ENCODE measurements at places on chromosomes 4 and X.
A peak's percentile ranks its signal among the peaks of the same experiment; 100 is the strongest.

GRCh38 chr4:35982318-35982717 lies 262.0 kb downstream of the ARAP2 start:
- no peak for DNase-seq

- DNase-seq: no peak
Observed at GRCh38 chr4:167232805-167233684, 1.2 kb downstream of the SPOCK3 start.

- DNase-seq: no peak
Observed at GRCh38 chrX:97672138-97672537, 788.4 kb downstream of the RPA4 start.

- DNase-seq: no peak
Observed at GRCh38 chr4:78312989-78313753, 238.4 kb upstream of the ANXA3 start.

GRCh38 chr4:18684932-18685331 lies 663.4 kb upstream of the LCORL start:
- DNase-seq: no peak

- DNase-seq: no peak
Observed at GRCh38 chr4:188408244-188409030, 269.2 kb downstream of the TRIML1 start.

DNA sequence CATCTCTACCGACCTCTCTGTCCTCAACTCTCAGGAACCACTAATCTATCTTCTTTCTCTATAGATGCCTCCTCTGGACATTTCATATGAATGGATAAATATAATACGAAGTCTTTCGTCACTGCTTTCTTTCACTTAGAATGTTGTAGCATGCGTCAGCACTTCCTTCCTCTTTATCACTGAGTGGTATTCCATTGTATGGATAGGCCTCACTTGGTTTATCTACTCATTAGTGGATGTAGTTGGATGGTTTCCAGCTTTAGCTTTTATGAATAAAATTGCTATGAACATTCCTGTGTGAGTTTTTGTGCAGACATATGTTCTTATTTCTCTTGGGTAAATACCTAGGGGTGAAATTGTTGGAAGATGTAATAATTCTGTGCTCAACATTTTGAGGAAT lies 528.2 kb upstream of the FAT1 start:
- no peak for DNase-seq

GRCh38 chr4:143736861-143737260 lies 36.4 kb upstream of the FREM3 start:
- DNase-seq: no peak

DNA sequence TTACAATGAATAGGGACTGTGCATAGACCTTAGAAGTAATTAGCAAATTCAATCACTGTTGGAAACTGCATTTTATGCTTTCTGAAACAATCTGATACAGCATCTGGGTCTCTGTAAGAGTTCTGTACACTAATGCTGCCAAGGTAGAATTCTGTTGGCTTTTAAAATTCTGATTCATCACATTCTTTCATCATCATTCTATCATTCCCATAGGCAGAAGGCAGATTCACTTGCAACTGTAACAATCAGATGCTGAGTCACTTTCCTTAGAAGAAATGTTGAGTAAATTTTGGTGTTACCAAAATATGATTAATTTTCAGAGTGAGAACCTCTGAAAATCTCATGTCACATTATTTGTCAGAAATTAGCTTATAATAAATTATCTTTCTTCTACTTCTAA lies 267.2 kb downstream of the MAPK10 start:
- DNase-seq: peak; percentile 65

GRCh38 chr4:56475917-56476316 lies 8.5 kb downstream of the SRP72 start:
- DNase-seq: no peak

GRCh38 chr4:150619042-150619441 lies 37.1 kb downstream of the MAB21L2 start:
- peak; percentile 15 for DNase-seq

Measured in stromal cell of bone marrow (primary cell).